ENCODE measurements at places on chromosomes 11 and 22.
A peak's percentile ranks its signal among the peaks of the same experiment; 100 is the strongest.

GRCh38 chr22:39648630-39648950 lies 78.0 kb downstream of the CACNA1I start:
- no peak for DNase-seq

- DNase-seq, result no peak
Observed at GRCh38 chr22:46770726-46771125, 8.3 kb downstream of the TBC1D22A start.

DNA sequence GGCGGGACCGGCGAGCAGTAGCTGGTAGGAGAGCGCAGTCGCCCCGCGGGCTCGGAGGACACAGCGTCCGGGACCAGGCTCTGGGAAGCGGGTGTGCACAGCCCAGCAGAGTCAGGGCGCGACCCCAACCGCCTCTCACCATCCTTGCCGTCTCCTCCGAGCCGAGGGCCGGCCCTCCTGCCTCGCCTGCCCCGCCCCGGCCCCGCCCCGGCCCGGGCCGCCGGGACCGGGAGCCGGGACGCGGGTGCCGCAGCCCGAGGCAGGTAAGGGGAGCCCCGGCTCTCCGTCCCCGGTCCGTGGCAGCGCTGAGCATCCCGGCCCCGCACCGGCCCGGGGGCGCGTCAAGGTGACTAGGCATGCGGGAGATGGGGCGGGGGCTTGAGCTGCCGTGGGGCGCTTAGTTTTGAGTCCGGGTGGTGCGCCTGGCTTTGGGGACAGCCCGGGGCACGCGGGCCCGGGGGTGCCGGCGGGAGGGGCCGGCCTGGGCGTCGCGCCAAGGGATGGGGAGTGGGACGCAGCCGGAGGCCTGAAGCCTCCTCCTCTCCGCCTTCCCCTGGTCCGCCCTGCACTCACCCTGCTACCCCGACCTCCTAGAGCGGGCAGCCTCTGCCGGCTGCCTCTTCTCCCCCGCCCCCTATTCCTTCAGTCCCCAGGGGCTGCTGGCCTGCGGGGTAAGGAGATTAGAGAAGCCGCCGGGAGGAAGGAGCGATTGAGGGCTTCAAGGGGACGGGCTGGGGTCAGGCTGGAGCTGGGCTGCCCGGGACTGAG lies at the start of gene ABCG4:
TSS of gene ABCG4 (plus strand) at position 35 of the 768 bp plus-strand sequence. CDS start 914 bp downstream, outside the sequence.
- no peak for DNase-seq

GRCh38 chr22:26054841-26055605 lies 114.2 kb upstream of the SEZ6L start:
- DNase-seq, result no peak

- no peak for DNase-seq
Observed at GRCh38 chr22:46607483-46608114, 12.6 kb upstream of the GRAMD4 start.

- no peak for DNase-seq
Observed at GRCh38 chr11:65857500-65857852, 504 bp downstream of the CFL1 start.

DNA sequence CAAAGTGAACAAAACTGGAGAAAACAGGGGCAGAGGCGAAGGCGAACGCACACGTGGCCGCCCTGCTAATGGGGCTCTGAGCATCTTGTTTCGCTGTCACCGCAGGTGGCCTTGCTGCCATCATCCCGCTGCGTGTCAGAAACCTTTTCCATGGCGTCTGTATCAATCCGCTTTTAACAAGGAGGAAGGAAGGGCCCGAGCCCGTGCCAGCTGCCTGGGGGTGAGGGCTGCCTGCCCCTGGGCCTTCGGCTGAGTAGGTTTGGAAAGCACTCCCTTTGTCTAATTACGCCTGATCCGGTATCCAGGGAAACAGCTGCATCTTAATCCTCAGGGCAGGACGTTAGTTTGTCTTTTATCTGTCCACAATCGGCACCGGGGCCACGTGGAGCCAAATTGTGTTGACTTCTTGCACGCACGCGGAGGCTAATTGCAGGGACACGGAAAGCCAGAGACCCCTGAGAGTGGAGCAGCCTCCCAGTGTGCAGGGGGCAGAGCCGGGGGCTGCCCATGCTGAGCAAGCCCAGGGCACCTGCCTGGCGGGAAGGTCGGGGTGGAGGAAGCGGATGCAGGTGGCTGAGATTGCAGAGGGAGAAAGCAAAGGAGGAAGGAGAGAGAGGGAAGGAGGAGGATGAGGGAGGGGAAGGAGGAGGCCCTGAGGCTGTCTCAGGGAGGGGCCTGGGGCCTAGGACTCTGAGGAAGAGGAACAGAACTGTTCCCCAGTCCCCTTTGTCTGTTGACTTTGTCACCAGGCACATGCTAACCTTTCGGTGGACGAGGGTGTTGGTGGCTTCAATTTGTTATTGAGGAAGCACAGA lies 19.2 kb upstream of the TH start:
- DNase-seq, result peak; percentile 65

DNA sequence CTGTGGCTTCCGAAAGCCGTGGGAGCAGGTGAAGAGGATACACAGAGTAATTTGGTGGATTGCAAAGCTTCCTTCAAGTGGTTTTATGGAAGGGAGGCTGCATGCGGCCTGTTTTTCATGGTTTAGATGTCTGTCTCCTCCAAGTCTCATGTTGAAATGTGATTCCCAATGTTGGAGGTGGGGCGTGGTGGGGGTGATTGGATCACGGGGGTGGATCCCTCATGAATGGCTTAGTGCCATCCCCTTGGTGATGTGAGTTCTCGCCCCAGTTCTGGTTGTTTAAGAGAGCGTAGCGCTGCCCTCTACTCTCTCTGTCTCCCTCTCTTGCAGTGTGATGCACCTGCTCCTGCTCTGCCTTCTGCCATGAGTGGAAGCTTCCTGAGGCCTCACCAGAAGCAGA lies 247.8 kb upstream of the B3GAT1 start:
- no peak for DNase-seq

DNA sequence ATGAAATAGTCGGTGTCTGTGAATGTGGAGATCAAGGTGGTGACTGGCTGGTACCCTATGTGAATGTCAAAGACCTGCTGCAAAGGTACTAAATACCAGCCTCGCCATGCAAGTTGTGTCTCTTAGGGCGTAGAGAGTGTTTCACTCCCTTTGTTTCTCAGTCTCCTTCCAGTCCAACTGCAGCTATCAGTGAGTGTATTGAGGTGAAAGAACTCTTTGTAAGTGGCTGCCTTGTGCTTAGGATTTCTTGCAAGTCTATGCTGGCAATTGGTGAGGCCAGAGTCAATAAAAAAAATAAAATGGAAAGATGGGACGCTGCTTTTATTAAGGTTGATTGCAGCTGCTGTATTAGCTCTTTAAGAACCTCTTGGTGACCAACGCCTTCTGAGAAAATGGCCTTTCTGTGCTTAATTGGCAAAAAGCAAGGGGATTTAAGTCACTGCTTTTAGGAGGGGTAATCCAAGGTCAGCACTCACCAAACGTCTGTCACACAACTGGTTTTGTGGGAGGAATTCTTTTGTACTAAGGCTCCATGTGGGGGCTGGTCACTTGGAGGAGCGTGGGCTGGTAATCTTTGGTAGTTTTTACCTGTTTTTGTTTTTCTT lies 95.1 kb downstream of the PARVA start:
- DNase-seq, result peak; percentile 75

DNA sequence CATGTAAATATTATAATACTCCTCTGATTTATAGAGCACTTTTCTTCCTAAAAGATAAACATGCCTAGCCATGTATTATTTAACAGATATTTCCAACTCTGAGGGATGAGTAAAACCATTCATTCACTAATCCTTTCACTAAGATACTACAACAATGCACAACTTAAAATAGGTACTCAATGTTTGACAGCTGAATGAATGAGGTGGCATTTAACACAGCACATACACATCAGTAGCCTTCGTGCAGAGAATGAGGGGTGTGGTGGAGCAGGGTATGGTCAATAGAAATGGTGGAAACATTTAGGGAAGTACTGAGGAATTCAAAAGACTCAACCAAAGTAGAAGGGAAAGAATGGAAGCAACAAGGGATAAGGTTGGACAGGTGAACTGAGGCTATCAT lies 46.7 kb upstream of the MTNR1B start:
- no peak for DNase-seq

DNA sequence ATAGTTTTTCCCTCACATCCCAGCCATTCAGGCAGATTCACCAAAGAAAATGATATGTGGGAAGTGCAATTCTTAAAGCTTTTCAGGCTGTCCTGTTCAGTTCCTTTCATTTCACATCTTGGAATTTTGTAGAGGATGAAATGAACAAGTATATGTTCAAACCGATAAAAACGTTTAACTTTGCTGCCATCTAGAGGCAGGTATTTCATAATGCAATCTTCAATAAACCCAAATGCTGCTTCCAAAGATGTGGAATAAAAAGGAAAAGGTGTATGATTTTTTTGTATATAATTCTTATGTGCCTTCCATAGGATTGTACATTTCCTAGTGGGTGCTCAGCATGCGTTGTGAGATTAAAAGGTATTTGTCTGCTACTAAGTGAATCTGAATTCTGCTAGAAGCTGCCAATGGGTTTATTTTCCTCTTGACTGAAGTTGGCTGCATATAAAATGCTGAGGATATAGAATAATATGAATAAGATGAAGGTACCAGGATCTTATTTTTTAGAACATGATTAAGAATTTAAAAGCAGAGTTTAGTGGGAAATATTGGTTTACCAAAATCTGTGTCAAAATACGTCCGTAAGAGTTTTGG lies 199.3 kb downstream of the PGR start:
- no peak for DNase-seq

Data from NCI-H524 treated with DMSO at 0.1 percent for 48 hours (cell line).